Type B pancreatic cell (in vitro differentiated cells): ENCODE measurements at places on chromosomes 5 and 9.

DNA sequence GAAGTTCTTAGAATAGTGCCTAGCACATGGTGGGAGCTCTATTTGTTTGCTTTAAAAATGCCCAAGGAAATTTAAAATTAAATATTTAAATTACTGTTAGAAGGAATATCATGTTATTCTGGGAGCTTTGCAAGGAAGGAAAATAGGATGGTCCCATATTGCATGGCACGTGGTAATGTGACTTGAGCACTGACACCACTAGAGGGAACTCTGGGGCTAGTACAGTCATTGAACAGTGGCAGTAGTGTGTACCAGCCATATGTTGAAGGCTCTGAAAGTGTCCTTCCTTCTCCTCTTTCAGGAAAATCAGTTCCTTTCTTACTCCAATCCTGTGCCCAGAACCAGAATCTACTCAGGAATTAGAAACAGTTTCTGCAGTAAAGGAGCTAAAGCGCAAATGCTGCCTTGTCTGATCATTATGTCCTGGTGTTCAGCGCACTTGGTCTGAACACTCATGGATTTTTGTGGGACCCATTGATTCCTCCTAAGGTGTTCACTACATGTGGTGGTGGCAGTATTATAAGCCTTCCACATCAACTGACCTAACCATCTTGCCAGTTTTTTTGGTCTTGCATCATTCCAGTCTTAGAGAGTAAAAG, 54.1 kb downstream of the GDA start:
- DNase-seq, result no peak

GRCh38 chr9:123169926-123170325, 98.5 kb downstream of the STRBP start:
- no peak for DNase-seq

DNA sequence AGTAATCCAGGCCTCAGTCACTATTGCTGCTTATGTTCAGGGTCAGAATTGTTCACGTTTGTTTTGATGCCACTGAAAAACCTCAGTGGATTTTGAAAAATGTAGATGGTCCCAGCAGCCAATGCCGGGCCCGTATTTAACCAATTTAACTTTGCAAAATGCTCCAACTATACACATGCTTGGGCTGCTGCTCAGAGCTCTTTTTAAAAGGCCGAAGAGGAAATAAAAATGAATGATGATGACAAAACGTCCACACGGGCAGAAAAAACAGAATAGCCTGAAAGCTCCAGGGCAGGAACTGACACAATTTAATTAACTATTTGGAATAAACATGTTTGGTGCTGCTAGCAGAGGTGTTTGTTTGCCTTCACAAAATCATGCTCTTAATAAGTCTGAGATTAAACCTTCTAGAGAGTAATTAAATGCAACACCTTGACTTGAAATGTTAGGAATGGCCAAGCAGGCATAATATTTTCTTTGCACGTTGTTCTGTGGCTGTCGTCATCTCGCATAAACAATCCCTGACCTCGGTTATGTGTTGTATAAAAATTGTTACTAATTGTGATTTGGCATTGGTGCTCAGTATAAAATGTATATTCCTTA, 152.7 kb downstream of the SLIT3 start:
- no peak for DNase-seq

DNA sequence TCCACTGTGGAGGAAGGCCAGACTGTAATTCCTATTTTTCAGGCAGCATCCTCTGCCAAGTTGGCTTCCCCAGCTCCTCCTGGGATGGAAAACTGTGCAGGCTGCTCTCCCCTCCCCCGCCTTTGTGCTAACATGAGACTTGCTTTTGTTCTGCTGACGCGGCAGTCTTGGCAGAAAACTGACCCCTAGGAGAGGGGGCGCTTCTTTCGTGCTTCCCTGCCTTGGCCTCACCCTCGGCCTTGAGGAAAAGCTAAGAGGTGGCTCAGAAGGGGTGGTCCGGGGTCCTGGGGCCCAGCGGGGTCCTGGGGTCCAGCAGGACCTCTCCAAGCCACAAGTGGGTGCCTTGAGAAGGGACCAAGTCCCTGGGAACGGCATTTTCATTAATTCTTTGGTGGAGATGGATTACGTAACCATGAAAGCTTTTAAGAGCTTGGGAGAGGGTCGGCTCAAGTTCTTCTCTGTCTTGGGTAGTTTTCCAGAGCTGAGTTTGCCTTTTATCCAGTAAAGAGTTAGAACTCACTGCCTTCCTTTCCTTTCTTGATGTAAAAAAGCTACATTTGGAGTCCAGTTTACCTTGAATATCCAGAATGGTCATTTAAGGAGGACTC, 51.0 kb downstream of the SH3PXD2B start:
- no peak for DNase-seq

- no peak for DNase-seq
These were observed 48.5 kb upstream of the RLN1 start for GRCh38 chr9:5388026-5388819.

GRCh38 chr5:30768056-30768690, 425.3 kb upstream of the CDH6 start:
- no peak for DNase-seq

DNA sequence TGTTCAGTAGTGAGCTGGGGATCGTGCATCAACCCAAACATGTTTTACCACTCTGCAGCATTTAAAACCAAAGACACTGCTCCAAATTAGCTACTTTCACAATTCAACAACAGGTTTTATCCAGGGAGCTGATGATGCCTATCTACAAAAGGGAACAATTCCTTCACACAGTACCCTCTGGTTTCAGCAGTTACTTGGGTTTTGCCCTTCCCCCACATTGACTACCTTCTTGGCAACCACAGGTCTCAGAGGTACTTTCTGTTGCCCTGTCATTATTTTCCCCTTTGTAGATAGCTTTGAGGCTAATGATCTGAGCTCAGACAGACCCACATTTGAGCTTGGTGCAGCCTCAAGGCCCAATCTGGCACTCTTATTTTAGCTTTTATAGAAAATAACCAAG, 96.1 kb downstream of the WDR41 start:
- DNase-seq, result no peak

GRCh38 chr9:88741335-88741734, 206.4 kb downstream of the NXNL2 start:
- DNase-seq, result no peak

DNA sequence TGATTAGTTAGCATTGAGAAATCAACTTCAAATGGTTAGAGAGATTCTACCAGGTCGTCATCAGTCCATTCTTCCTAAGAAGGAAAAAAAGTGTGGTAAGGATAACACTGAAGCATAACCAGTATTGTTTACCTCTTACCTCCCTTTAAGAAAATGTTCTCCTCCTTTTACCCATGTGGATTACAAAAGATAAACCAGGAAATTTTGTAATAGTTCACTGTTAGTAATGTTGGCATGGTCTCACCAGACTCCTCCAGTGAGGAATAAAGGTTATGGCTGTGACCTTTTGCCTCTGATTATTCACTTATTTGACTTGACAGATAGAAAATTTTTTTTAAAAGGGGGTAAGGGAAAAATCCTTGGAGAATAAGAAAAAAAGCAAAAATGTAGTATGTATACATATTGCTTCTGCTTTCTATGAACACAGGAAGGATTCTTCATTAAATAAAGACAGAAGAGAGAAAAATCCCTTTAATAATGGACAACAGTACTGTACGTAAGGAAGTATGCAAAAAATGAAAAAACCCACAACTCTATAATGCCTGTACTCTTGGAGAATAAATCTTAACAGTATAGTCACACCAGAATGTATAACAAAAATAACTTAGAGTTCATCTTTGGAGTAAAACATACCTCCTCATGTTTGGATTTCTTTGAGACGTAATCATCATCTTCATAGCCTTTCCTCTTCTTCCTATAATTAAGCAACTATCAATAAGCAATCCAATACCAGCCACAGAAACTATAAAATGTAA, 18.1 kb downstream of the CCNH start:
- no peak for DNase-seq

- DNase-seq, result no peak
These were observed 11.5 kb upstream of the CAAP1 start for GRCh38 chr9:26904070-26904469.

DNA sequence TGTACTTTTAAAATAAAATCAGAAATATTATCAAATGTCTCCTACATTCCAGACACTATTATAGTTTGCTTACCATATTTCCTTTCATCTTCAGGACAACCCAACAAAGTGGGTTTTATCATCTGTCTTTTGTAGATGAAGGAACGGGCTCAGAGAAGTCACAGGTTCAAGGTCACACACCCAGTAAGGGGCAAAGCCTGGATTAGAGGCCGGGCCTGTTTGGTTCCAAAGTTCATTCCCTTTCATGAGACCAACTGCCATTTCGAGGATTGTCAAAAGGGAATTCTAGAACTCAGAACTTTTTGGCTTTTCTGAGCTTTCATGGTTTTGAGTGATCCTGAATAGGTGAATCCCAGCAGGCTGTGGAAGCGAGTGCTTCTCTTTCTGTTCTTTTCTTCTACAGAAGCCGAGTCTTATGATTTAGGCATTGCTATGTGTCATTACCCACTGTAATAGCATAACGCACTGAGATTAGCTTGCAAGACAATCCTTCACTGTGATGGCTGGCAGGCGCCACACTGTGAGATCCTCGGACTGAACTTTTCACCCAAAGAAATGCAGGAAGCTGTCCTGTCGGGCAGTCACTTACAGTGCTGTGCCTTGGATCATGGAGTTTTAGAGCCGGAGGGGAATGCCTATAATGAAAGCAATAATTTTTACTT, 43.8 kb upstream of the ANKH start:
- DNase-seq, result no peak

DNA sequence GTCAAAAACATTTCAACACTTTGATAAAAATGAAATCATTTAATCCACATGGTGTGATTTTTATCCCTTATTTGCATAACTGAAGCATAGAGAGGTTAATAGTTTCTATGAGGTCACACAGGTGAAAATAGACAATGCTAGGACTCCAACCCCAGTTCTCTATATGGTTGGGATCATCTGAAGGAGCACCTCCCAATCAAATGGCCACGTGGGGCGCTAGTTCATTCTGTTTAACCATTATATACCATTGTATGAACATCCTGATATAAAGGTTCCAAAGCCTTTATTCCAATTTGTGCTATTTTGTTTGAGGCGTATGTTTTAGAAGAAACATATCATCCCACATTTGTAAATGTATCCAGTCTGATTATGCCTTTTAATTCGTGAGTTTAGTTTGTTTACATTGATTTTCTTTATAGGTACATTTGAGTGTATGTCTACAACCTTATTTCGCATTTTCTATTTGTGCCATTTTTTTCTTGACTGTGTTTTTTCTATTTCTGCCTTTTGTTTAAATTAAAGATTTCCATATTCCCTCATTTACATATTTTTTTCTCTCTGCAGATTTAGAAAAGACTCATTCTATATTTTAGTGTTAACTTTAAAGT, 1092.0 kb downstream of the MAT2B start:
- no peak for DNase-seq

- no peak for DNase-seq
These were observed 439.3 kb downstream of the MAT2B start for GRCh38 chr5:163944738-163945137.

DNA sequence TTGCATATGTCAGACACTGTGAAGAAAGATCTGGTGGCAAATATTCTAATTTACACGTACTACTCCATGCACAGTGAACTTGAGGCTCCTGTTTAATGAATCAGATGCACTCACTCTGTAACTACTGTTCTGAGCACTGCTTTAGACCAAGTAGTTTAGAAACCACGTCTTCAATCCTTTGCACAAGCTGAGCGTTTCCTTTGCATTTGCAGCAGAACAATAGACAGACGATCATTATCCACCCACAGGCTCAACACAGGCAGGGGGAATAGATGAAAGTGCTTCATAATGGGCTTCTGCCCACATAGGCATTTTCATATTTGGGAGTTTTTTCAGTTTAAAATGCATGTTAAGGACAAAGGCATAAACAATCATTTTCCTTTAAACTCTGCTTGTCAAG, 423.3 kb upstream of the ADAMTS16 start:
- DNase-seq, result no peak
